ENCODE measurements at places on chromosomes 4 and X.

GRCh38 chr4:181661090-181661489, 582.1 kb upstream of the TENM3 start:
- DNase-seq, result no peak

DNA sequence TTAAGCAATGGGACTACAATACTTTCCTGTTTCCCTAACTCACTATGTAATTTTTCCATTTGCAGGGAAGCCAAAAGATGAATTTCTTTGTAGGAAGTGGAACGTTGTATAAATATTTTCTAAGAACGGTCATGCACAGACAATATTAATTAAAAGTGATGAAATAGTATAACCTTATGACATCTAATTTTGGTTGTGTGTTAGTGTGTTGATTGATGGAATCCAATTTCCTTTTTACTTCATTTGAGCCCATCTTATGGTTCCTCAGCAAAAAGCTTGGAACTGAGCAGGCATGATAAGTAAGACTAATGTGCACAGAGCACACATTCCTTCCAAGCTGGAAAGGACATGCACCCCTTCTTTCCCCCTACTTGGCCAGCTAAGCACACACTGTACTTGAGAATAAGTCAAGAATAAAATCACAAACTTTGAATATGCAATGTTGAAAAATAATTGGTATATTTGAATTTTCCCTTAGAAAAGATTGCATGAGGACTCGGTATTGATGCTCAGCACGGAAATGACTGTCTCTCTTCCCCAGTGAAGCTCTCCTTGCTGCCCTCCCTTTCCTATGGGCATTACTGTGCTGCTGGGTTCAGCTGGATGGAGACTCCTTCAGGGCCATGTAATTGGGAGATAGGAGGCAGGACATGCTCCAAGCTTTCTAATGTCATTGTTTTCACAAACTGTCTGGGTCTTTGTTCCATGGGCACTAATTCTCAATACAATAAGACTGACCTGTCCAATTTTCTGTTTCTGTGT, 19.2 kb upstream of the PDLIM3 start:
- DNase-seq, result no peak

GRCh38 chr4:23889391-23889790, 456 bp downstream of the PPARGC1A start:
- no peak for DNase-seq

GRCh38 chrX:153374426-153374825, 26.7 kb downstream of the PNMA6E start:
- no peak for DNase-seq

- no peak for DNase-seq
These were observed 289.5 kb downstream of the GLUD2 start for GRCh38 chrX:121336831-121337421.

GRCh38 chr4:161760008-161760407, 403.8 kb downstream of the FSTL5 start:
- DNase-seq, result no peak

GRCh38 chr4:7818399-7818911, 121.2 kb downstream of the AFAP1 start:
- DNase-seq, result no peak

DNA sequence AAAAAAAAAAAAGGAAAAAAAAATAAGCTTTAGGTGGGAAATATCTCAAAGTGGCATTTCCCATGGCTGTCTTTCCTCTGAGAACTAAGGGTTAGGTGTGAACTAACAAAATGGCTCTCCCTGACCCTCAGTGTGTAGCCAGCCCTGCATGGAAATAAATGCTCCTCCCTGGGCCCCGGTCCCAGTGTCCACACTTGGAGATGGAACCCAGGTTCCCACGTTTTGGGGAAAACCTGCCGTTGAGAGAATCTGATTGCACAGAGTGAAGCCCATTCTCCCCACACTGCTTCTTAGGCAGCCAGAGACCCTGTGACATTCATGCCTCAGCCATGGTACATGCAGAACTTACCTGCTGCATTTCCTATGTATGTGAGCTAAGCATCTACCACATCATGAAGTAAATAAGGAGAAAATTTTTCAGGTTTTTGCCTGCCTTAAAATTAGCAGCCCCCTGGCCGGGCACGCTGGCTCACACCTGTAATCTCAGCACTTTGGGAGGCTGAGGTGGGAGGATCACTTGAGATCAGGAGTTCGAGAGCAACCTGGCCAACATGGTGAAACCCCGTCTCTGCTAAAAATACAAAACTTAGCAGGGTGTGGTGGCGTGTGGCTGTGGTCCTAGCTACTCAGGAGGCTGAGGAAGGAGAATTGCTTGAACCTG, 34.5 kb downstream of the HTT-AS start:
- no peak for DNase-seq

DNA sequence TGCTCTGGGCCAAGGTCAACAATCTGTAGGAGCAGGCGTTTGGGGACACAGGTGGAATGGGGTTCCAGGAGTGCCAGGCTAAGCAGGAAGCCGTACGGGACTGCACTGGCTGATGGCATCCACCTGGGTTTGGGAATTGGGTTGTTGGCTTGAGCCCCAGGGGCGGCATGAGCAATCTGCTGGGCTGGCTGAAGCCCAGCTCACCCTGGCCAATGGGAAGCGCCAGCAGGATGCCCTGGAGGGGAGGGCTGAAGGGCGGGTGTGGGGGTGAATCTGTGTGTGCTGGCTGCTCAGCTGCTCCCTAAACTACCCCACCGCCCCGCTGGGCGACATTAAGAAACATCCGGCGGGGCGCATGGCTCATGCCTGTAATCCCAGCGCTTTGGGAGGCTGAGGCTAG, 8.9 kb upstream of the RGS12 start:
- DNase-seq, result no peak

DNA sequence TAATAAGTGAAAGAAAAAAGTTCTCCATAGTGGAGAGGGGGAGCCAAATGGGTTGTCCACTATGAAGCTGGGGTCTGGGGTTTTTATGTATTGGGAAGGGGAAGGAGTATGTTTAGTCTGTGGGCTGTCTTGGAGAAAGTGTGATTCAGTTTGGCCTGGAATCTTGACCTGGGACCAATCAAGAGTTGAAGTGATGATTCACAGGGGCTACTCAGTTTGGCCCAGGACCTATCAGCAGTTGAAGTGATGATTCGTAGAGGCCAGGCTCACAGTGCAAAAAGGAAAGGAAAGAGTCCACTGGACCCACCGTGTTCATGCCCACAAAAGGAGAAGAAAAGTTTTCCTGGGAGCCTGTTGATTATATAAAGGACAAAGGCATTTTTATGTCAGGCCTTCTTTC, 47.3 kb upstream of the RAB9B start:
- DNase-seq, result no peak

- DNase-seq, result no peak
These were observed 2.9 kb downstream of the HCFC1 start for GRCh38 chrX:153968754-153969124.

- DNase-seq, result no peak
These were observed 193.8 kb downstream of the ADAMTS3 start for GRCh38 chr4:72375073-72375736.

DNA sequence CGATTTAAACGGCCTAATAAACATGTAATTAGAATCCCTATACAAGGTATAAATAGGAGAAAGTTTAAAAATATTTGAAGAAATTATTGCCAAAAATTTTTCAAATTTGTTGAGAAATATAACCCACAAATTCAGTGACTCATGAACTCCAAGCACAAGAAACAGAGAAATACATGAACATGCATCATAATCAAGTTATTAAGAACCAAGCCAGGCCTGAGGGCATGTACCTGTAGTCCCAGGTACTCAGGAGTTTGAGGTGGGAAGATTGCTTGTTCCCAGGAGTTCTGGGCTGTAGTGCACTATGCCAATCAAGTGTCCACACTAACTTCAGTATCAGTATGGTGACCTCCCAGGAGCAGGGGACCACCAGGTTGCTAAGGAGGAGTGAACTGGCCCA, 341.9 kb downstream of the CAMK2D start:
- no peak for DNase-seq

- no peak for DNase-seq
These were observed 122.7 kb downstream of the ANKRD50 start for GRCh38 chr4:124589786-124590185.

GRCh38 chr4:54571293-54572151, 86.2 kb upstream of the KIT start:
- DNase-seq, result no peak

DNA sequence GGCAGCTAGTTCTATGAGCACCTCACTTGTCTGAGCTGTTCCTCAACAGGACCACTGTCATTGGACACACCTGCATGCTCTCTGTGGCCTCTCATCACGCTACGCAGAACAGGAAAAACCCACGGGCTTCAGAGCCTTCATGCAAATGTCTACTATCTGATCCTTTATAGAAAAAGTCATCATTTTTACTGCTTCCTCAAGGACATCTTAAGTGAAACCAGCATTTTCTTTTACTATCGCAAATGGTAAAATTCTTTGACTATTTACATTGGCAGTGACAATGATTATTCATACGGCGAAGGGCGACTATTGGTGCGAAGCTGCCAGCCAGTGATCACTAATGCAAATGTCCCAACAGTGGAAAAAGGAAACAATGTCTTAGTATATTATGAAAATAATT, 147.0 kb downstream of the AFAP1 start:
- DNase-seq, result no peak

DNA sequence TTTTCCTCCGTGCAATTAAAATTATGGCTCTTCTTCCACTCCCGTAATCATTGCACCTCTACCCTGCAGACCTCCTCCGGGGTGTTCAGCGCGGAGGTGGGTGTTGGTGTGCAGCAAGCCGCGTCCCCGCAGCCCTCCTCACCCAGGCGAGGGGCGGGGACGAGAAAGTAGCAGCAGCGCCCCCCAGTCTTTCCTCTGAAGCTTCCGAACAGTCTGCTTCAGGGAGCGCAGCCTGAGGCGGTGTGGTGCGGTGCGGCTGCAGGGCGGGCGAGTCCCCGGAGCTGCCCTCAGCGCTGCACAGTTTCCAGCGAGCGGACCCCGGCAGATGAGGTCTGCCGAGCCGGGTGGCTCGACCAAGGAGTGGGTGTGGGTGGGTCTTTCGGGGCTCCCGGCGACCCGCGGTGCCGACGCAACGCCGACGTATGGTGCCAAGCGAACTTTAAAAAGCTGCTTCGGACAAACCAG, at the start of gene FRAS1:
FRAS1 (plus strand) TSS at position 189 of the 465 bp plus-strand sequence. CDS start 687 bp downstream, outside the sequence.
- no peak for DNase-seq

Data from stimulated activated CD8-positive, alpha-beta memory T cell treated with anti-CD3 and anti-CD28 coated beads, Interleukin-15, amount 100 ng/mL, for 1 hour (primary cell).